ENCODE measurements at places on chromosomes 3 and 15.

GRCh38 chr3:191379446-191379845 lies 49.1 kb upstream of the UTS2B start:
- DNase-seq, result no peak

DNA sequence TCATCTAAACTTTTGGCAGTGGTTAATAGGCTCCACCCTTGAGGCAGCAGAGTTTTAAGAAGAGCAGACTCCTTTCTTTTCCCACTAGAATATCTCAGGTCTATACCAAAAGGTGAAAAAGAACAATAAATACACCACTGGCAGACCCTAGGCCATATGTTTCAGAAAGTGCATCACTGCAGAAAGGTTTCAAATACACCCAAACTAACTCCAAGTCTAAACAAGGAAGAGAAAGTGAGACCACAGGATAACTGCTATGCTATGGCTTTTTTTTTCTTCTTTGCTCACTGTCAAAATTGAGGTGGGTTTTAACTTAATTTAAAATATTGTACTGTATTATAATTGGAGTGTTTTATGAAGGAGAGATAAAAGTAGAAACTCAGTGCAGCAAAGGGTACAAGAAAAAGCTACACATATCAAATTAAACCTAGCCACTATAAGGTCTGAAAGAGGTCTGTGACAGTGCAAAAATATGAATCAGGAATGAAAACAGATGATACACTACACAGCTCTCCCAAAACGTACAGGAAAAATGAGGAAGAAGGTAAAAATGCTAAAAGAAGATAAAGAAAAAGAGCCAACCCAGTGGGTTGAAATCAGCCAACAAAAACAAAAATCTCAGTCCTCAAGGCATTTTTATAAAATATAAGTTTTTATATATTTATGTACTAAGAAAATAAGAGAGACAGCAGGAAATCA lies 8.4 kb downstream of the SNX4 start:
- no peak for DNase-seq

- no peak for DNase-seq
These were observed 61.9 kb downstream of the VGLL3 start for GRCh38 chr3:86929046-86929445.

GRCh38 chr3:190432216-190432615 lies 17.5 kb downstream of the TMEM207 start:
- DNase-seq, result no peak

DNA sequence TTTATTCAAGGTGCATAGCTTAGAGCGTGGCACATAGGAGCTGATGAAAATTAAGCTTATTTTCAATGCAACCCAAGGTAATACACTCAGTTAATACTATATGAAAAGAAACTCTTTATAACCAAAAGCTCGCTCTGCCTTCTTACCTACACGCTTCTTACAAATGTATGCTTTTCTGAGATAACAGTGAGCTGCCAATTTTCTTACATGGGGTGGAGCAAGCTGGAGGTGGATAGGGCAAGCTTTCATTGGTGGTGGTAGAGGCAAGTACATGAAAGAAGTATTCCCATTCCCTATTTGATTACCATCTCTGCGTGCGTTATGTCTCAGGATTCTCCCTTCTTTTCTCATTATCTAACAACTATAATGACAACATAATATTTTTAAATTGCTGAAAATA lies 8.9 kb downstream of the DZIP3 start:
- DNase-seq, result no peak

DNA sequence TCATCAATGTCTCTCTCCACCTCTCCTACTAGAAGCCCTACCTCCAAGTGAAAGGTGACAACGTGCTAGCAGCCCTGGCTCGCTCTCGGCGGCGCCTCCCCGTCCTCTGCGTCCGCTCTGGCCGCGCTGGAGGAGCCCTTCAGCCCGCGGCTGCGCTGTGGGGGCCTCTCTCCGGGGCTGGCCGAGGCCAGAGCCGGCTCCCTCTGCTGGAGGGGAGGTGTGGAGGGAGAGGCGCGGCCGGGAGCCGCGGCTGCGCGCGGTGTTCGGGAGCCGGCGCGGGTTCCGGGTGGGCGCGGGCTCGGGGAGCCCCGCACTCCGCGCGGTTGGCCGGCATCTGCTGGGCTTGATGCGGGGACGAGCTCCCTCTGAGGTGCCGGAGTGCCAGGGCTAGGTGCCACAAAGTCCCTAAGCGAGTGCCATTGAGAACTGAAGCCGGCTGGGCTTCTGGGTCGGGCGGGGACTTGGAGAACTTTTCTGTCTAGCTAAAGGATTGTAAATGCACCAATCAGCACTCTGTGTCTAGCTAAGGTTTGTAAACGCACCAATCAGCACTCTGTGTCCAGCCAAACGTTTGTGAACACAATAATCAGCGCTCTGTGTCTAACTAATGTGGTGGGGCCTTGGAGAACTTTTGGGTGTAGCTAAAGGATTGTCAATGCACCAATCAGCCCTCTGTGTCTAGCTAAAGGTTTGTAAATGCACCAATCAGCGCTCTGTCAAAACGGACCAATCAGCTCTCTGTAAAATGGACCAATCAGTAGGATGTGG lies 84.8 kb upstream of the ARRDC4 start:
- DNase-seq, result no peak

DNA sequence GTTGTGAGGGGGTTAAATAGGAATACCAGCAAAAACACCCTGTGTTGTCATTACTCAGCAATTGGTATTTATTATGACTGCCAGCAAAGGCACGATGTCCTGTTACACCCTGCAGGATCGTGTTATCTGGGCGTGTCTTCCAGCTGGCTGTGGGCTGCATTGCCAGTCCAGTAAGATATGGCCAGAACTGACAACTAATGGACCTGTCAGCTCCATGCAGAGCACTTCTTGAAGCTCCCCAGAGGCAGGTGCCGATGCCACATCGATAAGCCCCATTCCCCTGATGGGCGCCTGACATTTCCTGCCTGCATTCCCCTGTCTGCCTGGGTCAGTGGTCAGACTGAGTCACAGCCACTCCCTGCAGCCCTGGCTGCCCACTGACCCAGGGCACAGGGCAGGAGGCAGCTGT lies 79.7 kb upstream of the RASGRF1 start:
- no peak for DNase-seq

- no peak for DNase-seq
These were observed 3.6 kb upstream of the CLDN16 start for GRCh38 chr3:190384309-190384756.

- DNase-seq, result no peak
These were observed 620.2 kb downstream of the RBMS3 start for GRCh38 chr3:29901097-29901496.

DNA sequence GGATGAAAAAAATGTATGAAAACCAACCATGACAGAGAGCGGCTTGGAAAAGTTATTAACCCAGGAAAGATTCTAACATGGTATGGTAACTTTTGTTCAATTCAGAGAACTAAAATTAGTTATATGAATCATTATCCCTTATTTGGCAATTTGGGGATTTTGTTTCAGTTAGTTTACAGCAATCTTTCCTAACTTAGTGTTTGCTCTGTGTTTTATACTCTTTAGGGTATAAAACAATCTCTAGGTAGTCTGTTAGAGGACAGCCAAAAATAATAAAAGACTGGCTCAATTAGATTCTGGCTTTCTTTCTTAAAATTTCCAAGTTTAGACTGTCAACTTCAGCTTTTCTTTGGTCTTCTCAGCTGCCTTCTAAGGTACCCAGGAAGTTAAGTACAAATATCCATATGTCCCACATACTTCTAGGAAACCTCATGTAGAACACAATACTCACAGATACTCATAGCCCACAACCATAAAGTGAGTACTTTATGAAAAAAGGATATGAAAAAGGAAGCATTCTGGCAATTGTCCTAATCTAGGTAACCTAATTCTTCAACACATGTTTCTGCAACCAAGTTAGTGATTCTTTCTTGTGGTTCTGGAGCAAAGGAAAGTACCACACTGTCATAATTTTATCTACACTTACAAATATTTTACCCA lies 849.3 kb downstream of the ROBO1 start:
- DNase-seq, result no peak

- no peak for DNase-seq
These were observed 321.8 kb upstream of the STAC start for GRCh38 chr3:36058404-36059030.

- no peak for DNase-seq
These were observed 33.7 kb upstream of the SPTBN5 start for GRCh38 chr15:41927536-41927935.

DNA sequence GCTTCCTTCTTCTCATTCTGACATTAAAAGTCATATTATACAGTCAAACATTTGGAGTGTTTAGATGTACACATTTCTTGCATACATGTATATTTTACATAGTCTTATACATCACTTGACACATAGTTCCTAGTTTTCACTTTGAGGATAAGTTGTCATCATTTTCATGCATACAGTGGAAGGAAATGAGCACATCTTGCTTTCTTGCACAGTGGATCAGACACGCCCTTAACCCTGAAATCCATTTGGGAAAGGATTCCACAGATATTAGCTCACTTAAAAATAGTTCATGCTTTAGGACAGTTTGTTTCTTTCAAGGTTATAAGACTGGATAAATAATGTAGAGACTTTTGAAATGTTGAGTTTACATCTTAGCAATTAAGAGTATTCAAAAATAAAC lies 148.6 kb upstream of the MME start:
- DNase-seq, result no peak

GRCh38 chr3:149145974-149146373 lies 16.5 kb downstream of the HPS3 start:
- DNase-seq, result no peak

GRCh38 chr3:164522073-164522763 lies 556.1 kb downstream of the SI start:
- DNase-seq, result no peak

DNA sequence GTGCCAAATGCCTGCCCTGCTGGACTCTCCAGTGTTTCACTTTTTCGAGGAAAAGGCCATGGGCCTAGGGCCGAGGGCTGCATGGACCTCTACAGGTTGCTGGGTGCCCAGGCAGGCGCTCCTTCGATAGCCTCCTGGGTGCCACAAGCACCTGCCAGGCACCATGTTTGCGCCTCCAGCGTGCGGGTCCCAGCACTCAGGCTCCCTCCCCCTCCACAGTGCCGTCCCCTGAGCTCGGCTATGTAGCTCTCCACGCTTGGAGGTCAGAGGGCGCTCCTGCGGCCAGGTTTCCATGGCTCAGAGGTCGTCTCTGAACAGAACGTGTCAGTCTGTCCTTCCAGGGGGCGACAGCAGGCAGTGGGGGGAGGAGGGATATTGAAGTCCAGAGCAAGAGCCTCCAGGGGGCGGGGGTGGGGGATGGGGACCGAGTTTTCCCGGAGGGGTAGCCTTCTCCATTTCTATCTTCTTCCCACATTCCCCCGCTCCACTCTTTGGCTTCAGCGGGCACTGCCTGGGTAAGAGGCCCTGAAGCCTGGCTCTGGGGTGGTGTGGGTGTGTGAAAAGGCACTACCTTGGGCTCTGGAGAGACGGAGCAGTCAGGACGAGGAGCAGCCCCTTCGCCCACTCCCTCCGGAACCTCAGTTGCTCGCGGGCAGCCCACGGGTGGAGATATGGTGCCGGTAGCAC lies 3.6 kb downstream of the ONECUT1 start:
- no peak for DNase-seq

- DNase-seq, result no peak
These were observed 57.4 kb downstream of the LRTM1 start for GRCh38 chr3:54870423-54870822.

DNA sequence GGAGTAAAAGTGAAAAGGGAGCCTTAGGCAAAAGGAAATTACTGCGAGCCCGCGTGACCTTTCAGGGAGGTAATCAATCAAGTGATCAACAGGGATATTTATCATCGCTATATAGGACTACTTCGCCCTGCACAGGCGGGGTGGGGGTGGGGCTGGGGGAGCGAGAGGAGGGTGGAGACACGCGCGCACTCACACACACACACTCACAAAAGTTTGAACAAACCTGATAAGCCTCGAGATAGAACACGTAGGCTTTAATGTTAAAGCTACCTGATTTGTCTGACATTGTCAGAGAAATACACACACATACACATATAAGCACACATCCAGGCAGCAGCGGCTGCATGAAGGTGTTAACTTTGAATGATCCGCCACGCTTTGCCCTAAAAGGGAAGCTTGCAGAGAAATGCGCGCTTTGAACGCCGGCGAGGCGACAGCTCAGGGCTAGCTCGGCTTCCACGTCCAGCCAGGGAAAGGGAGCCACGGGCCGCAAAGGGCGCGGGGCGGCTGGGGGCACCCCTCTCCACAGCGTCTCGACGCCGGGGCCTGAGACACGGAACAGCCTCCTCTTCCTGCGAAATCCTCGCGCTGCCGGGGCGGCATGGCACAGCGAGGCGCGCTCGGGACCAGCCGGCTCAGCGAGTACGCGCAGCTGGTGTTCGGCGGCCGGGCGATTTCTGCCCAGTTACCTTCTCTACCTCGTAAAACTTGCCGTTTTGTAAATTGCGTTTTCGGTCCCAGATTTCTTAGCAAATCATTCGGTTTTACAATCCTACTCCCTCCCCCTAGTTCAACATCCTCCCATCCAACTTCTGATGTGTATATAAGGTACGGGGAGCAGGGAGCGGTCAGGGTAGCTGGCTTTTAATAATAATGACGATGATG lies 4.8 kb upstream of the MECOM start:
- no peak for DNase-seq

DNA sequence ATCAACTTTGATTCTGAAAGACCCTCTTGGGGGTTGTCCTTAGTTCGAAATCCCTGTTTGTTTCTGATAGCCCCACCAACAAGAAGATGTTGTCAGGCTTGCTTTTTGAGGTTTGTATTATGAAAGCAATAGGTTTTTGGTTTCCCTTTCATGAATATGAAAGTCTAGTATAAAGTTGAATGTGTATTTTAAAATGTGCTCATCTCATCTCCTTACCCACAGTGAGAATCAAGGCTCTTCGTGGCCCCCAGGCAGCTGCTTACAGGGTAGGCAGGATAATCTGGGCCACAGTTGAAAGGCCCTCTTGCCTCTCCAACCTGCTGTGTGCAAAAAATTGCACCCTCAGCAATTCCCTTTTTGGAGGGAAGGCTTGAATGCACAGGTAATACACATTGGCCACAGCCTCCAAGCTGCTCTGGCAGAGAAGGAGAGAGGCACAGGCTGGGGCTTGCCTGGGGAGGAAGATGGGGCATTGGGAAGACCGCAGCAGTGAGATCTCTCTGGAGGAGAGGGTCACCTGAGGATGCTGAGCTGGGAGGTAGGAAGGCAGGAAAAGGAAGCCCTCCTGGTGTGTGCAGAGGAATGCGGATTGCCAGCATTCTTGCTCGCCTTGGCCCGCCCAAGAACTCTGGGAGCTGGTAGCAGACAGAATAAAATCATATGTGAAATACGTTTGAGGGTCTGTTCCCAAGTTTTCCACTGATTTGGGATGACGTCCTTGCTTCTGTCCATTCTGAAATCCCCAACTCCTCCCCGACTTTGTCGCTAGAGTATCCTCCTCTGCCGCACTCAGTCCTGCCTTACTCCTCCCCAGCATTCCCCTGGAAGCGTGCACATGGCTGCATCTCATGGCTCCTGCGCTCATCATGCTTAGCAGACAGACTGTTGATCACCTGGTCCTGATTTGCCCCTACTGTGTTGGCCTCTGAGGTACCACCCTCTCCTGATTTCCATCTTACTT lies 196.4 kb downstream of the RPLP1 start:
- DNase-seq, result no peak

DNA sequence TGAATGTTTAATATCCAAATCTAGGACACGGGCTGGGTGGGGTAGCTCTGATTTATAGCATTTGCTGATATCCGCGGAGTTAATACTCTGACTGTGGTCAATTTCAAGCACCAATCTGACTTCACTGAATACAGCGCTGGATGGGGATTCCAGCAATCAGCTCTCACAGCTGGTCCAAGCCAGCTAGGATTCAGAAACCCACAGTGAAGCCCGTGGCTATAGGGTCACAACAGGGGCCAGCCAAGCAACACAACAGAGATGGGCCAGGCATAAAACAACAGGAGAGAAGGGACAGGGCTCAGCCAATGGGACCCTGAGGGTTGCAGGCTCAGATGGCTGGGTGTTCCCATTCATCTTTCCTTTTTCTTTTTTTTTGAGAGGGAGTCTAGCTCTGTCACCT lies 5.4 kb upstream of the LMAN1L start:
- DNase-seq, result no peak

Measured in stimulated activated CD4-positive, alpha-beta T cell treated with anti-CD3 and anti-CD28 coated beads, Interleukin-1b, Interleukin-23, amount 100 ng/mL, for 4 hours (primary cell).